CD4-positive, alpha-beta memory T cell (primary cell): ENCODE measurements at places on chromosomes 16 and 17. TPM values are rescaled to one million over a fixed set of nuclear protein-coding genes. Genes with fewer than 3 reads are reported as not detected.

Gene CD300LB
- total RNA-seq, result 0.17 TPM

Gene MYH1
- not detected for total RNA-seq

Gene SLFN13
- 24.6 TPM for total RNA-seq

Gene GRIN2C
- total RNA-seq, result 0.09 TPM

Gene SDR42E2
- 0.55 TPM for total RNA-seq

Gene PRR35
- total RNA-seq, result not detected

Gene MOSMO
- total RNA-seq, result 21.9 TPM

Gene EVI2B
- 174 TPM for total RNA-seq

Gene TPPP3
- total RNA-seq, result not detected

DNA sequence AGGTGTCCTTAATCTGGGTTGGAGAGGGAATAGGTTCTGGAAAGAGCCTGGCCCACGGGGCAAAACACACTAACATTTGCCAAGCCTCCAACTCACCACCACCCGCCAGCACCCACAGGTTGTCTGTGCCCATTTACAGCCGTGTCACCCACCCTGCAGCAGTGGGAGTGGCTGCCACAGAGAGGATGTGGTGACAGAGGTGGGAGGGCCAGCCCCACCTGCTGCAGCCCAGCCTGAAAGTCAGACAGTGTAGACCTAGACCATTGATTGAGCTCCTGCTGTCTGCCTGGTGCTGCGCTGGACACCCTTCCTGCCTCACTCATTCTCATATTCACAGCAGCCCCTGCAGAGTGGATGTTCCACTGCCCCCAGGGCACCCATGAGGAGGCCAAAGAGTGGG is 44.7 kb downstream of the IL21R start:
- peak; percentile 87 for DNase-seq

- no peak for DNase-seq
Observed at GRCh38 chr17:49965524-49965909, 3.5 kb upstream of the DLX4 start.

- no peak for DNase-seq
Observed at GRCh38 chr16:27429330-27429871, 27.4 kb downstream of the IL21R start.

DNA sequence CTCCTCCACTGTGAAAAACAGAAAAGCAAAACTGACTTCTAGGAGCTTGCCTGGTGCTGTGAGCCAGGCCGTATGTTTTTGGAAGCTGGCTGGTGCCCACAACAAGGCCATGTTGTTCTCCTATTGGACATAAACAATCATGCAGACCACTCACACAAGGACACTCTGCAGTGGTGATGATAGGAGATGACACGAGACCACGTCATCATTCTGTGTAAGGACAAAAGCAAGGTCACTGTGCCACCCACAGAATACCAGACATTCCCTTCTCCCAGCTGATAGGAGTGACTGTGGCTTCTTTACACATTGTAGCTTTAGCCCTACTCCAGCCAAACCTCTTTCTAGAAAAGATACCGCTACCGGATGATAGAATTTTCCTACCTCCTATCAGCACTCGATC is 47.7 kb upstream of the LCMT1 start:
- DNase-seq, result no peak

DNA sequence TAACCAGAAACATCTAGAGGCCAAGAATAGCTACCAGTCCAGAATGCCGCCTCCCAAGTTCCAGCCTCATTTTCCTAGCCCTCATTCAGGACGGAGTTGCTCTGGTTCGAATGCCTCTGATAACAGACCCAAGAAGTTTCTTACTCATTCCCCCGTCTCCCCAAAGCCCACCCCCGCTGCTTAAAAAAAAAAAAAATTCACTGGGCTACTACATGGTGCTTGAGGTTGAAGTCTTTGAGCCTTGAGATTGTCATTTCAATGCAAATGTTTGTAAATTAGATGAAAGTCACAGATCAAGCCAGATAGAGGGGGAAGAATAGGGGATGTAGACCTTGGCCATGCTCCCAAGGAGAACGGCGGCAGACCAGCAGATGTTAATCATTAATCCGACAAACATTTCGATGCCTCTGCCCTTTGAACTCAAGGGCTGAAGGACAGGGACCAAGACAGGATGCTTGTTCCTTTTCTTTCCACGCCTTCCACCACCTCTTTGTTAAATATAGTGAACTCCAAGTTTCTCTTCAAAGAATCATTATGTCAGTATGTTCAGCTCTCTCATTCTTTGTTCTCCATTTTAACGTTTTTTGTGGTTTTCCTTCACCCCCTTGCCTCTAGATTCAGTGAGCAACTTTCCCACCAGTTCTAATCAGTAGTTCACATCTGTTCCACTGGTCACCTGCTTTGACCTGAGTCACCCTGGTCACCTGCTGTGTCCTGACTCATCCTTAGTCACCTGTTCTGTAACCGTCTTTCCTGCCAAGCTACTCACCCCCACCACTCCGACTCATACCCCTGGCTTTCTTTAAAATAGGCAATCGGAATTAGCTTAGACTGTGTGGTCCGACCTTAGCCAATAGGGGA is 190.3 kb downstream of the CPPED1 start:
- no peak for DNase-seq

- DNase-seq, result no peak
Observed at GRCh38 chr16:10805334-10805733, 13.3 kb downstream of the TVP23A start.

GRCh38 chr16:50604610-50605009 is 56.4 kb downstream of the NKD1 start:
- DNase-seq, result no peak

GRCh38 chr16:2019518-2019920 is at the start of gene NPW:
NPW (plus strand) TSS chr16:2019785.
- DNase-seq, result no peak

GRCh38 chr16:4506450-4506849 is 30.3 kb downstream of the HMOX2 start:
- peak; percentile 69 for DNase-seq

DNA sequence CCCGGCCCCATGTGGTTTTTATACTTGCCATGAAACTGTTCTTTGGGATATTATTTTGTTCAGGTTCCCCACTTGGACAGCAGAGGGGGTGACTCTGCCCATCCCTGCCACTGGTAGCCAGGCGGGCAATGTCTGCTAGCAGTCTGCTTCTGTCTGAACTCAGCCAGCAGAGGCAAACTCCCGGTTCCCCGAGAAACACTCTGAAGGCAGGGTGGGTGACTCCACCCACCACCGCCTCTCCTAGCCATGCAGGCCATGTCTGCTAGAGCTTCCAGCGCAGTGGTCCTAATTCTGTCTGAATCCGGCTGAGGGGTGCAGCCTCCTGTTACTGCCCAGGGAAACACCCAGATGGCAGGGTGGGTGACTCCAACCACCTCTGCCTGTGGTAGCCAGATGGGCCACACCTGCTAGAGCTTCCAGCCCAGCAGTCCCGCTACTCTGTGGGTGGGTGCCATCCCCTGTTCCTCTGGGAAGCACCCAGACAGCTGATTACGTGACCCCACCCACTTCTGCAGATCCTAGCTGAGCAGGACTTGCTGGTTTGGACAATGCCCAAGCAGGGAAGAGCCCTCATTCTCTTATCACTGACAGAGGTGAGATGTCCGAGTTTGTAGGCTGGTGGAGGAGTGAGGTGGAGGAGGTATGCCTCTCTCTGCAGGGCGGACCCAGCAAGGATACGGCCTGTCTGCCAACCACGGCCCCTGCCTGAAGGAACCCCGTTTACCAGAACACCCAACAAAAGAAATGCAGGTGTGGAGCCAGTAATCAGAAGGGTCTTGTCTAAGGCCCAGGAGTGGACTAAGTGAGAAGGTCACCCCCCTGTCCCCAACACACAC is 22.4 kb downstream of the NLRP1 start:
- no peak for DNase-seq

- no peak for DNase-seq
Observed at GRCh38 chr17:38970128-38970527, 2.9 kb upstream of the FBXO47 start.

DNA sequence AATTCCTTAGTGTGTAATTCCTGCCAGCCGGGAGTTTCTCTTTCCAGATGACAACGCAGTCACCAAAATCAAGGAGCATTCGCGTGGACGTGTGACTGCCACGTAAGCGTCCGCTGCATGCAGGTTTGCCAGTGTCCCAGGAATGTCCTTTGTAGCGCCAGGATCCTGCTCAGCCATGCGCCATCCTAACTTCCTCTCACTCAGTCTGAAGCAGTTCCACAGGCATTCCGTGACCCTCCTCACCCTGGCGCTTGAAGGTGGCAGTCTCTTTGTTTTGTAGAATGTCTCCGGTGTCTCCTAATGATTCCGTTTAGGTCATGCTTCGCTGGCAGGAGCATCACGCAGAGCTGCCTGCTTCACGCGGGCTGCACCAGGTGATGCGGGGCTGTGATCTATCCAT is 88.6 kb downstream of the RPTOR start:
- no peak for DNase-seq

DNA sequence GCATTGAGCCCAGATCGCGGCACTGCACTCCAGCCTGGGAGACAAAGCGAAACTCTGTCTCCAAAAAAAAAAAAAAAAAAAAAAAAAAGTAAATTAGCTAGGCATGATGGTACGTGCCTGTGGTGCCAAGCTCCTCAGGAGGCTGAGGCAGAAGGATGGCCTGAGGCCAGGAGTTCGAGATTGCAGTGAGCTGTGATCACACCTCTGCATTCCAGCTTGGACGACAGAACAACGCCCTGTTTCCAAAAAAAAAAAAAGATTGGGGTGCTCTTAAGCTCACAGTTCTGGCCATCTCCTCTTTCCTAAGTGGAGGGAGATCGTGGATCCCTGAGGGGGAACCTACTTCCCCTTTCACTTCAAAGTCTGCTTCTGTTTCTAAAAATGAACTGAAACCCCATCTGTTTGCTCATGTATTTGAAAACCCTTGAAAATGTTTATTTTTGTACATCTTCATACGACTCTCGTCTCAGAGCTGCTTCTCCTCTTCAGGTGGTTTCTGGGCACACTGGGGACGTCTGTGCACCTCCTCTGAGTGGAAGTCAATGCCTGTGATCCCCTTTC is 138.8 kb downstream of the PRKCA start:
- no peak for DNase-seq
